Amygdala (tissue), 56 donors: ENCODE measurements at places on chromosomes 1 and 21.
A peak's percentile ranks its signal among the peaks of the same experiment; 100 is the strongest.

GRCh38 chr1:204564835-204565234, 48.6 kb downstream of the MDM4 start:
- no peak for DNase-seq

GRCh38 chr1:207243442-207244408, 77.8 kb upstream of the CD55 start:
- DNase-seq: no peak

GRCh38 chr1:60577029-60577428, 503.5 kb upstream of the C1orf87 start:
- no peak for DNase-seq

- DNase-seq: no peak
Observed at GRCh38 chr1:65109487-65109886, 38.5 kb upstream of the AK4 start.

DNA sequence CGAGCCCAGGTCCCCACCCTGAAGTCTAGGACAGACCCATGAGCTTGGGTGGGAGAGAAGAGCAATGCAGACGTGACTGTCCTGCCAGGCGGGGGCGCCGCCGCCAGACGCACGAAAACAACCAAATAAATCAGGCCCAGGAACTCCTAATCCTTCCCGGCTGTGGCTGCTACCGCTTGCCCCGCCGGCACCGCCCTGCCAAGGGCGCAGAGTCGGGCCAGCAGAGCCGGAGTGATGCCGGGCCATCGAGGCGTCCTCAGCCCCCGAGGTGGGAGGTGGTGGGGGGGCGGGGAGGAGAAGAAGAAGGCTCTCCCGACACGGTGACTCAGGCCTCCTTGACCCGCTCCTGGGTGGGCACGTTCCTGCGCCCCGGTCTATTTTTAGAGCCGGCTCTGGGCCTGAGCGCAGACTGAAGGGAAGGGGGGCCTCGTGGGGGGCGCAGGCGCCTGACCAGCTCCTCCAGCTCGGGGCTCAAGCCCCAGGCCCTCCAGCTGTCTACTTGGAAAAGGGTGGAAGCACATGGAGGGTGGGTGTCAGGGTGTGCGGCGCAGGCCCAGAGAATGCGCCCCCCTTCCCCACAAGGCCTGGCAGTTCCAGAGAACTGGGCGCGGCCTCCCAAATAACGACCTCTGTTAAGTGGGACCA, 10.7 kb upstream of the COL16A1 start:
- DNase-seq: no peak

- no peak for DNase-seq
Observed at GRCh38 chr1:5980314-5981008, 11.8 kb downstream of the NPHP4 start.

DNA sequence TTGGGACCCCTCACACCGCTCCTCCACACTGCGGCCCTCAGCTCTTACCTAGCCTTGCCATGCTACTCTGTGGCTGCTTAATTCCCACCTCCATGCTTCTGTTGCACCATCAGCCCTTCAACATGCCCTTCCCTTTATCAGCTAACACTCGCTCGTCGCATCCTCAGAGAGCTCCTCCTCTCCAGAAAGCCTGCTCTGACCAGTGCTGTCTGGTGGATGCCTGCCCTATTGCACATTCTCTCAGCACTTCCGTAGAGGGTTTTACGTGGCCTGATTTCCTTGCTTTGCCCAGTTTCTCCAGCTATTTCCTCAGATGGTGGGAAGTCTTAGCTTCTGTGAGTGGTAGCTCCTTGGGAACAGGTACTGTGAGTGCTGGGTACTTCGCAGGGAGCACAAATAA, 10.3 kb upstream of the LAD1 start:
- DNase-seq: no peak

DNA sequence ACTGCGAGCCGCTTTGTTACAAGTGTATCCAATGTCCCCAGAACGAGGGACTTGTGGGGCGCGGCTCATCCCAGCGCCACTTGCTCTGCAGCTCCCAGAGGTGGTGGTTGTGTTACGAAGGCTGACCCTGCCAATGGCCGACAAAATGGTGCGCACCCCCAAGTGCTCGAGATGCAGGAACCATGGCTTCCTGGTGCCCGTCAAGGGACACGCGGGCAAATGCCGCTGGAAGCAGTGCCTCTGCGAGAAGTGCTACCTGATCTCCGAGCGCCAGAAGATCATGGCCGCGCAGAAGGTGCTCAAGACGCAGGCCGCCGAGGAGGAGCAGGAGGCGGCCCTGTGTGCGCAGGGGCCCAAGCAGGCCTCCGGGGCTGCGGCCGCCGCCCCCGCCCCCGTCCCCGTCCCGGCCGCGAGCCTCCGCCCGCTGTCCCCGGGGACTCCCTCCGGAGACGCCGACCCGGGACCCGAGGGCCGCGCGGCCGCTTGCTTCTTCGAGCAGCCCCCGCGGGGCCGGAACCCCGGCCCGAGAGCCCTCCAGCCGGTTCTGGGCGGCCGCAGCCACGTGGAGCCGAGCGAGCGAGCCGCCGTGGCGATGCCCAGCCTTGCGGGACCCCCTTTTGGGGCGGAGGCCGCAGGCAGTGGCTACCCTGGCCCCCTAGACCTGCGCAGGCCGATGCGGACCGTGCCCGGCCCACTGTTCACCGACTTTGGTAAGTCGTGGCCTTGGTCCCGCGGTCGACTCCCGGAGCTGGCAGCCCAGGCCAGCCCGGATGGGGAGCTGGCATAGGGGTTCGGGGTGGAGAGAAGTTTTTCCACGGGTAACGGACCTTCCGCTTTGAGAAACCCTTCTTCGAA, at the start of gene DMRTB1:
TSS of gene DMRTB1 (plus strand) at position 79 of the 855 bp plus-strand sequence. CDS start at position 134, 55 bp downstream.
- no peak for DNase-seq

- DNase-seq: no peak
Observed at GRCh38 chr1:214396330-214396729, 115.4 kb downstream of the SMYD2 start.

DNA sequence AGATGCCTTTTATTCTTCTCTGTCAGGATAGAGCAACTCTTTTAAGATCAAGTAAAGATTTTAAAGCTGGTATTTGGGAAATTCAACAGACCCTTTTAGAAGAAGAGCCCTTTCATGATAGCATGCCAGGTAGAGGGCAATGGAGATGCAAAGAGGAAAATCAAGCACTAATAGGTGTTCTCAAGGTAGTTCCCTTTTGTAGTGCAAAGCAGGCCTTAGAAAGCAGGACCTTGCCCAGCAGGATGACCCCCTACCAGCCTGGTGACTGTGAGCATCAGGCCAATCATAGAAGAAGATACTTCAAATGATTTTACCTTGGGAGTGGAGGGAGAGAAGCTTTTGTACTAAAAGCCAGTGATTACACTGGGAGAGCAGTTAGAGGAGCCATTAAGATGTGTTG, 381.4 kb upstream of the ZRANB2 start:
- DNase-seq: no peak

GRCh38 chr1:175976865-175977642, 230.0 kb downstream of the COP1 start:
- no peak for DNase-seq

DNA sequence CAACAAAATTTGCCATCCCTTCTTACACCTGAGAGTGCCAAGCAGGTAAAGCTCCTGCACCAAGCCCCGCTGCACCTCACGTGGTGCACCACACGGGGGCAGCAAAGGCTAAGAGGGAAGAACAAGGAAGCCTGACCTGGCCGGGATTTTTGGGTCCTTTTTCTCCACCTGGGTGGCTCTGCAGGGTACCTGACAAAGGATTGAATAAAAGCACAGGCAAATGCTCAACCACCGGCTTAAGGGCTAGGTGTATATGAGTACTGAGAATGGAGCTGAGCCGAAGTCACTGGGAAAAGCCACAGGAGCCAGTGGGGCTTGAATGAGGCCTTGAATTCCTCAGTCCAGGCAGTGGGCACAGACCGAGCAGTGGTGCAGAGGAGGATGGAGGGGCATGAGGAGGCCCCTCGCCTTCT, 36.4 kb downstream of the ZNF697 start:
- peak; percentile 9 for DNase-seq

- no peak for DNase-seq
Observed at GRCh38 chr1:46489638-46490405, at the start of gene DMBX1. TSS of gene DMBX1 (plus strand) at chr1:46489836. CDS start at chr1:46507011, 17,175 bp downstream.

- DNase-seq: no peak
Observed at GRCh38 chr1:73491621-73492020, 706.4 kb downstream of the LRRIQ3 start.

- no peak for DNase-seq
Observed at GRCh38 chr1:99705385-99705784, 59.5 kb downstream of the PALMD start.

GRCh38 chr1:15712168-15712567, 23.9 kb upstream of the SLC25A34 start:
- no peak for DNase-seq

DNA sequence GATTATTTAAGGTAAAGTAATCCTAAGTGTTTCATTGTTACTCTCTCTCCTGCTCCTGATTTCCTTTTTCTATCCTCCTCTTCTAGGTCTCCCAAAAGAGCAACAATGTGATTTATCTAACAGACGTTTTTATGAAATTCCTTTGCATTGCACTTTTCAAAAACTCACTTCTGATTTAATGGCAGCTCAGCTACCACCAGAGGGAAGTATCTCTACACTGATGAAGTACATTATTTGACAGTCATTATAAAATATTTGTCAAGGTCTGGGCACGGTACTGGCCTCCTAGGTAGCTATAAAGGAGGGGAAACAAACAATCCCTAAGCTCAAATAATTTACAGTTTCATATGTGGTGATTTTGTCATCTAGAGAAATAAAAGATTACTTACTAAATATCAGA, 15.6 kb downstream of the TMPRSS15 start:
- DNase-seq: no peak

- DNase-seq: no peak
Observed at GRCh38 chr1:56098946-56099345, 480.4 kb downstream of the PLPP3 start.

GRCh38 chr1:84155517-84155916, 11.4 kb downstream of the PRKACB start:
- DNase-seq: no peak

GRCh38 chr1:105894006-105894405, 1162.5 kb upstream of the PRMT6 start:
- DNase-seq: no peak

DNA sequence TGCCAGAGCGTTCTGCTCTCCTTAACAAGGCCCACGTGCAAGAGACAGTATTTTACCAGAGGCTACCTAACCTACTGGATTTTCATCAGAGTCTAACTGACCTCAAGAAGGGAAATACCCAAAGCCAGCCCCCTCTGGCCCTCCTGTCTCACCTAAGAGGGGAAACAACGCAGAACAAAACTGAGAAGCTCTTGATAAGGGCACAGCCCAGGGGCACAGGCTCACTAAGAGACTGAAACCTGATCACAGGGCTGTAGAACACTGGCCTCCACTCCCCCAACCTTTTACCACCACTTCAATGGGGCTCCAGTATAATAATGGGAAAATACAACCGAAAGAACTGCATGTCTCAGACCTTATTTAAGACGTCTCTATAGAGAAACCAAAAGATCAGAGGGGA, 449.5 kb upstream of the CAMK1G start:
- DNase-seq: no peak

GRCh38 chr1:205037539-205037938, 5.5 kb upstream of the CNTN2 start:
- DNase-seq: peak; percentile 36

DNA sequence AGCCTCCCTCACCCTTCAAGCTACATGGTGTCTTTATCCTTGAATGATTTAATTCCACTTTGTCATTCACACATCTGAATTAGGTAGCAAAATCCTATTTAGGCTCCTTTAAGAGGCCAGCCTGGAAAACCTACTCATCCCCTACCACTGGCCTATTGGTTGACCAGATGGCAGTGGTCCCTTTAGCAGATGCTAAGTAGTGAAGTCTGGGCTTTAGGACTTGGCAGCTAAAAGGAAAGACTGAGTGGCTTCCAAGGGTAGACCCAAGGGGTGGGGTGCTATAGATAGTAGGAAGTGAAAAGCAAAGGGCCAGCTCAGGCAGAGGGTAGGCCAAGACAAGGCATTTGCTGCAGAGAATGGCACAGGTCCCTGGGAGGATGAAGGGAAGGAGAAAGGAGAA, 46.6 kb downstream of the KCNJ6 start:
- DNase-seq: no peak

GRCh38 chr1:58809325-58810010, 25.6 kb upstream of the JUN start:
- DNase-seq: no peak

DNA sequence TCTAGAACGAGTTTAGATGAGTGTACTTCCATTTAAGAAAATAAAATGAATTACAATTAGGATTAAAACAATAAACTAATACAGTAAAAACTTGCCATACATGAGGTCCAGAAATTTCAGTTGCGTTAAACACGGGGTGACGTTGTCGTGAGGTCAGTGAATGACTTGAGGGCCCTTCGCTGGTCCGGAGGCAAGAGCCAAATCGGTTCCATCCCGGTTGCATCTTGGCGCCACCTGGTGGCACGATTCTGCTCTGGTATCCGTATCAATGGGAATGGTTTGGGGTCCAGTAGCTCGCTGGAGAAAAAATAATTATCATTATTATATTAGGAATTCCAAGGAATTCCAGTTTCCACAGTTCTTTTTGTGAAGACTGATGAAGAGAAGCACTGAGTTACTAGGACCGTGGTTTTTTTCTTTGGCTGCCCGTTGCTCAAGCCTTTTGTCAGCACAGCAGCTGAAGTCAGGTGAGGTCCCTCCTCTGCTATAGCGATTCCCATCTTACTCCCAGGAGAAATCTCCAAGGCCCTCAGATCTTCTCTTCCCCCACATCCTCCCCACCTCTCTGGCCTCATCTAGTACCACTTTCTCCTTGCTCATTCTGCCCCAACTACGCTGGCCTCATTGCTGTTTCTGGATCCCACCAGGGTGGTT, 161.4 kb downstream of the SLC35F3 start:
- peak; percentile 53 for DNase-seq
